Hepatocyte (in vitro differentiated cells): ENCODE measurements at places on chromosomes 3 and 15. TPM values are rescaled to one million over a fixed set of nuclear protein-coding genes. Genes with fewer than 3 reads are reported as not detected.

The CACNA2D2 gene
- 1.4 and 1.5 TPM in 2 replicates for polyA plus RNA-seq

The SLC35G2 gene
- 1.6 and 3.6 TPM in 2 replicates for polyA plus RNA-seq

The KBTBD13 gene
- 0.10 and 0.56 TPM in 2 replicates for polyA plus RNA-seq

The PHLDB2 gene
- 43.0 and 49.0 TPM in 2 replicates for polyA plus RNA-seq

The IQCH gene
- 0.76 and 1.4 TPM in 2 replicates for polyA plus RNA-seq

- DNase-seq = peak; percentile 39
- H3K4me1 ChIP-seq = no peaks in the 10 kb centered on the region
- H3K27me3 ChIP-seq = no peaks in the 10 kb centered on the region
- H3K4me3 ChIP-seq = no peak overlapping the region
- no peaks in the 10 kb centered on the region for H3K36me3 ChIP-seq
Measured at GRCh38 chr3:535566-536416, 339.2 kb downstream of the CHL1 start.

DNA sequence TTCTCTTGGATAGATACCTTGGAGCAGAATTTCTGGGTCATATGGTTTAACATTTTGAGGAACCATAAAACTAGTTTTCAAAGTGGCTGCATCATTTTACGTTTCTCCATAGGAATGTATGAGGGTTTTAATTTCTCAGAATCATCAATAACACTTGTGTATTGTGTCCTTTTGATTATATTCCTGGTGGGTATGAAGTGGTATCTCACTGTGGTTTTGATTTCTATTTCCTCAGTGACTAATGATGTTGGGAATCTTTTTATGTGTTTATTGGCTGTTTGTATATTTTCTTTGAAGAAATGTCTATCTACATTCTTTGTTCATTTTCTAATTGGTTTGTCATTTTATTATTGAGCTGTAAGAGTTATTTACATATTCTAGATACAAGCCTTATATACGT lies 28.8 kb downstream of the CDIN1 start:
- no peak overlapping the region for H3K4me3 ChIP-seq
- no peak overlapping the region for H3K27ac ChIP-seq
- no peaks in the 10 kb centered on the region for H3K4me1 ChIP-seq
- H3K27me3 ChIP-seq = no peaks in the 10 kb centered on the region
- DNase-seq = no peak

- no peaks in the 10 kb centered on the region for H3K27me3 ChIP-seq
- H3K4me3 ChIP-seq = no peak overlapping the region
- DNase-seq = no peak
Measured at GRCh38 chr3:143433787-143434378, 314.3 kb downstream of the CHST2 start.

DNA sequence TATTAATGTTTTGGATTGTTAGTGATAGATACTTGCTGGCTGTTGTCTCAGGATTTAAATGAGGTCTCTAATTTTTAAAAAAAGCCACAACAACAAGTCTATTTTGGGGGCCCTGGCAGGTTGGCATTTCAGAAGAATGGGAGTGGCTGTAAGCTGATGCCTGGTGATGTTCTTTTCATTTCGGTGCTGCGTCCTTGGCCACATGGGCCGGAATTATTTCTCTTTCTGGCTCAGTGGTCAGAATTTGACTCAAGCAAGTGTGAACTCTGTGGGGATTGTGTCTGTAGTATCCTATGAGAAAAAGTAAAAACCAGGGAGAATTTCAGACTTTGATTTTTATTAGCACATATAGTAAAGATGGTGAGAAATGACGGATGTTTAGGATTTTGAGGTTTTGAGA lies 203.0 kb downstream of the AKAP13 start:
- no peak for DNase-seq

DNA sequence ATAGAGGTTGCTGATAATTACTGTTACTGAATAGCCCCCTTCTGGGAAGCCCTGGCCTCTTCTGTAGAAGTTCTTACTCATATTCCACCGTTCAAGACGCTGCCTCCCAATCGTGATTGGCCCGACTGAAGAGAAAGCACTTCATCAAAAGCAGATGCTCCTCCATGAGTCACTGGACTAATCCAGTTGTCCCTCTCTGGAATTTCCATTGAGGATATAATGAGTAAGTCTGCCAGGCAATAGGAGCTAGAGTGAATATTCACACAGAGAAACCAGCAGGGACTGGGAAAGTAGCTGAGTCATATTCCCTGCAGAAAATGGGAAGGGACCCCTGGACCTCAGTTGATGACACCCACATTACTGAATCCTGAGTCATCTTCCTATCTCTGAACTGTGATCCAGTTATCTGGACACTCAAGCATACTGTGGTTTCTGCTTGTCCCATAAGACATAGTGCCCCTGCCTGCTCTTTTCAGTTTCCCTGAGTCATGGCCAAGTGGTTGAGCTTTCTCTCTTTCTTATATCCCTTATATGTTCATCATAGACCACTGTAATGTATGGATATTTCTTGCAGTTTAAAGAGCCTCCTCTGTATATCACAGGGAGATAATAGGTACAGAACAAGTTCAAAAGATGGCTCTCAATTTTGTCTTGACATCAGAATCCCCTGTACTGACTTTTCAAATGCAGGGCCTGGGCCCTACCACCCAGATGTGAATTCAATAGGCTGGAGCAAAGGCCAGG lies 151.2 kb upstream of the CDIN1 start:
- H3K36me3 ChIP-seq = no peaks in the 10 kb centered on the region
- no peak overlapping the region for H3K4me3 ChIP-seq
- DNase-seq = peak; percentile 78
- H3K27ac ChIP-seq = peak overlapping the region; percentile 87
- no peaks in the 10 kb centered on the region for H3K4me1 ChIP-seq

DNA sequence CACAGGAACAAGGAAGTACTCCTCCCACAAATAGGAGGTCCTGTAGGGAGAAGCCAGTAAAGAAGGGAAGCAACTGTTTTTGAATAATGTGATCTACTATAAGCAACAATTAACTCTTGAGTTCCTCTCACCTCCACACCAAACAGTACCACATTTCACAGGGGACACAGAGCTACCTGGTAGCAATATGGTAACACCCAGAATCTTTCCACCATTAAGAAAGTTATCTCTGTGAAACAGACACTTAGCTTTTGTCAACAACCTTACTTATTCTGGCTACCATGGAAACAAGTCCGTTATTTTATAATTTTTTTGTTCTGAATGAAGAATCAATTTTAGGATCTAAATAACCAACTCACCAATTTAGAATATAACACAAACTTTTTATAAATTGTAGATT lies 49.5 kb downstream of the TBL1XR1 start:
- H3K4me3 ChIP-seq = no peak overlapping the region
- H3K4me1 ChIP-seq = peaks cover 14% of the 10 kb centered on the region
- DNase-seq = no peak
- no peaks in the 10 kb centered on the region for H3K27me3 ChIP-seq
- no peak overlapping the region for H3K27ac ChIP-seq
- H3K36me3 ChIP-seq = no peaks in the 10 kb centered on the region

- H3K4me1 ChIP-seq = no peaks in the 10 kb centered on the region
- H3K4me3 ChIP-seq = no peak overlapping the region
- no peaks in the 10 kb centered on the region for H3K36me3 ChIP-seq
- peak overlapping the region; percentile 39 for H3K27ac ChIP-seq
- peak; percentile 3 for DNase-seq
Measured at GRCh38 chr3:79246875-79247724, 520.7 kb downstream of the ROBO1 start.

DNA sequence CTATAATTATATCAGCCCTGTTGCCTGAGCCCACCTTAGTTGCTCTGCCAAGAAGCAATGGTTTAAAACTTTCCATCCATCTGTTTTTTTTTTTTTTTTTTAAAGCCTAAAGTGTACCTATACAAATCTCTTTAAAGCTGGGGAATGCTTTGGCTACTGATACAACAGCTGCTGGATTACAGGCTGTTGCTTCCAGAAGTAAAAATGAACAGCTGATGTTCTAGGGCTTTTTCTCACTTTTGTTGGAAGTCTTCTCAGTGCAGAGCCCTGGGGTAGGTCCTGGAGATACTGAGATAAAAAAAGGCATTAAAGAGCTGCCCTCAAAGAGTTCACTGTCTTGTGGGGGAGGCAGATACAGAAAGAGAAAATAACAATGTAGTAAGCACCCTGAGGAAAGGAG lies 218.1 kb downstream of the NLGN1 start:
- no peaks in the 10 kb centered on the region for H3K27me3 ChIP-seq
- no peak for DNase-seq
- no peaks in the 10 kb centered on the region for H3K4me1 ChIP-seq
- H3K4me3 ChIP-seq = no peak overlapping the region

- no peaks in the 10 kb centered on the region for H3K27me3 ChIP-seq
- H3K27ac ChIP-seq = peak overlapping the region; percentile 86
- H3K4me3 ChIP-seq = no peak overlapping the region
- no peaks in the 10 kb centered on the region for H3K36me3 ChIP-seq
- H3K4me1 ChIP-seq = peaks cover 41% of the 10 kb centered on the region
Measured at GRCh38 chr3:11582191-11582968, 61.3 kb downstream of the VGLL4 start.

DNA sequence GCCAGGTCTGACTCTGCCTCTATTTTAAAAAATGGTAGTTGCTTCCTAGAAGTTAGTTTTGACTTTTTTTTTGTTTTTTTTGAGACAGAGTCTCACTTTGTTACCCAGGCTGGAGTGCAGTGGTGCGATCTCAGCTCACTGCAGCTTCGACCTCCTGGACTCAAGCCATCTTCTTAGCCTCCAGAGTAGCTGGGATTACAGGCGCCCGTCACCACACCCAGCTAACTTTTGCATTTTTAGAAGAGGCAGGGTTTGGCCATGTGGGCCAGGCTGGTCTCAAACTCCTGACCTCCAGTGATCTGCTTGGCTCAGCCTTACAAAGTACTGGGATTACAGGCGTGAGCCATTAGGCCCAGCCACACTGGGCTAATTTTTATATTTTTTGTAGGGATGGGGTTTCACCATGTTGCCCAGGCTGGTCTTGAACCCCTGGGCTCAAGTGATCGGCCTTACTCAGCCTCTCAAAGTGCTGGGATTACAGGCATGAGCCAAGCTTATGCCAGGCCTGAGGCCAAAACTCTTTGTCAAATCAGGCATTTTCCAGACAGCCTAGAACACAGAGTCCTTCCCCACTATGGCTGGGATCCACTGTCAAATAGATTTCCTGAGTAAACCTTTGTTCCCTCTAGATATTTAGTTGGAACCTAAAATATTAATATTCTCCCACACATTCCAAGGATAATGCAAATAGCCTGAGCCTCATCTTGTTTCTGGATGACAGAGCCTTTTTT lies 13.7 kb downstream of the C3orf62 start:
- H3K27ac ChIP-seq = no peak overlapping the region
- no peaks in the 10 kb centered on the region for H3K4me1 ChIP-seq
- no peaks in the 10 kb centered on the region for H3K36me3 ChIP-seq
- H3K4me3 ChIP-seq = no peak overlapping the region

DNA sequence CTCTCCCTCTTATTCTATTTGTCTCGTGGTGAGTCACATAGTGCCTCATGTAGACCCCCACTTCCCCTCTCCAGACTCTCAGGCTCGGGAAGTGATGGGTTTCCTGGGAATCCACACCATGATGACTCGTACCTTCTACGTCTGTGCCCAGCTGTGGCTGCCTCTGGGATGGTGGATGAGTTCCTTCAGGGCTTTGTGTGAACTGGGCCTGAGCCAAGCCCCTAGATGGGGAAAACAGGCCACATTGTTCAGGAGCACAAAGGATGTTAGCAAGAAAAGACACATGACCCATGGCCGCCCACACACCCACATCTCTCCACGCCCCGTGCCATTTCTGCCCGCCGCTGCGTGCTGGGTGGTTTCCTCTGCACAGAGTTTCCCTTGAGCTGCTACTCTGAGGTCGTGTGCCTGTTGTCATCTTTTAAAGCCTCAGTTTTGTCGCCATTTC lies 10.5 kb downstream of the ISG20 start:
- H3K4me1 ChIP-seq = peaks cover 4% of the 10 kb centered on the region
- no peaks in the 10 kb centered on the region for H3K27me3 ChIP-seq
- H3K36me3 ChIP-seq = no peaks in the 10 kb centered on the region
- H3K4me3 ChIP-seq = no peak overlapping the region

- no peaks in the 10 kb centered on the region for H3K36me3 ChIP-seq
- H3K4me3 ChIP-seq = no peak overlapping the region
- H3K4me1 ChIP-seq = no peaks in the 10 kb centered on the region
- no peaks in the 10 kb centered on the region for H3K27me3 ChIP-seq
- H3K27ac ChIP-seq = no peak overlapping the region
Measured at GRCh38 chr15:67384761-67385160, 130.2 kb downstream of the IQCH start.

DNA sequence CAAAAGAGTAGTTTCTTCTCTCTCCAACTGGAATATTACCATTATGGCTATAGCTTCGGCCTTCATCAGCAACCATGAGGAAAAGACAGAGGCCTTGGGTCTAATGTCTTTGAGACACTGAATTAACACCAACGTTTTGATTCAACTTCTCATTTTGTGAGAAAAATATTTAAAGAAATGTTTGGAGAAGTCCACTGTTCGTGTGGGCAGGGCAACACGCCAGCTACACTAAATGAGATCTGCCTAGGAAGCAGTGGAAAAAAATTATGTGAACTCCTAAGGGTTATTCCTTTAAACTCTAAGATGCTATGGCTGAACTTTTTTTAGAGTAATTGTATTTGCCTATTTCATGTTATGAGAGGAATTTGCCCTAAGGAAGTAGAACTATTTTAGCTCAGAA lies 41.8 kb downstream of the NCEH1 start:
- no peaks in the 10 kb centered on the region for H3K36me3 ChIP-seq
- no peak for DNase-seq
- H3K4me1 ChIP-seq = no peaks in the 10 kb centered on the region
- no peak overlapping the region for H3K4me3 ChIP-seq
- H3K27ac ChIP-seq = no peak overlapping the region

DNA sequence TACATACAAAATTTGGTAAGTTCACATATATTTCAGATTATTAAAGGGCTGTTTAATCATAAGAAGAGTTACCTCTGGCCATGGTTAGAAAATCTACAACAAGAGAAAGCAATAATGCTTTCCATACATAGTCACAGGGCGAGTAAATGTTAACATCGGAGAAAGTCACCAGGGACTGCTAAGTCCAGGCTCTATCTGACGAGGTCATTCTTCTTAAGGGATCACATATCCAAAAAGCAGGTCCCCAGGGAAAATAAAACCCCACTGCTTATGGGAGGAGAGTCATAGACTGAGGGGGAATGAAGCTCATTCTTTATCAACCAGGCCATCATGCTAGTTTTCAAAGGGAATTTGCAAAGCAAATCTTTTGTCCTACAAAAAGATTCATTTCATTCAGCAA lies 3.1 kb downstream of the PCYT1A start:
- peaks cover 6% of the 10 kb centered on the region for H3K4me1 ChIP-seq
- H3K27ac ChIP-seq = no peak overlapping the region
- no peak for DNase-seq
- no peaks in the 10 kb centered on the region for H3K27me3 ChIP-seq
- no peak overlapping the region for H3K4me3 ChIP-seq

DNA sequence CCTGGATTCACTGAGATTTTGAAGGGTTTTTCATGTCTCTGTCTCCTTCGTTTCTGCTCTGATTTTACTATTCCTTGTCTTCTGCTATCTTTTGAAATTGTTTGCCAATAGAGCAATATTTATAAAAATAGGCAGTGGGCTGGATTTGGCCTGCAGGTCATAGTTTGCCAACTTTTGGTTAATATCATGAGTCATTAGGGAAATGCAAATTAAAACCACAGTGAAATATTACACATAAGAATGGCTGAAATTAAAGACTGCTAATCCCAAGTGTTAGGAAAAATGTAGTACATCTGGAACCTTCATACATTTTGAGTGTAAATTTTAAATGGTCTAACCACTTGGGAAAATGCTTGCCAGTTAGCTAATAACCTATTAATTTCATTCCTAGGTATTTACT lies 56.3 kb downstream of the ABI3BP start:
- H3K27ac ChIP-seq = no peak overlapping the region
- no peak overlapping the region for H3K4me3 ChIP-seq
- DNase-seq = no peak
- no peaks in the 10 kb centered on the region for H3K4me1 ChIP-seq
- no peaks in the 10 kb centered on the region for H3K27me3 ChIP-seq
